ENCODE measurements at places on chromosomes 16 and 17. TPM values are rescaled to one million over a fixed set of nuclear protein-coding genes. Genes with fewer than 3 reads are reported as not detected.

CUEDC1 gene
- 12.5 TPM for total RNA-seq

HBA2 gene
- 1.6 TPM for total RNA-seq

GCGR gene
- not detected for total RNA-seq

MYH11 gene
- not detected for total RNA-seq

GAS7 gene
- total RNA-seq = 1.0 TPM

MILR1 gene
- 9.2 TPM for total RNA-seq

KRTAP16-1 gene
- not detected for total RNA-seq

KRTAP9-7 gene
- total RNA-seq = not detected

HOXB6 gene
- 78.8 TPM for total RNA-seq

ABCC12 gene
- not detected for total RNA-seq

AURKB gene
- 89.8 TPM for total RNA-seq

CCL18 gene
- total RNA-seq = not detected

PABPN1L gene
- not detected for total RNA-seq

SCNN1G gene
- total RNA-seq = not detected

RAB11FIP4 gene
- total RNA-seq = 0.34 TPM

PRAC2 gene
- not detected for total RNA-seq

TMEM100 gene
- 3.4 TPM for total RNA-seq

CMTM2 gene
- not detected for total RNA-seq

GOSR1 gene
- total RNA-seq = 28.5 TPM

KRTAP4-9 gene
- not detected for total RNA-seq

SLFN14 gene
- total RNA-seq = not detected

PYDC1 gene
- not detected for total RNA-seq

LHX1 gene
- not detected for total RNA-seq

RNF227 gene
- total RNA-seq = 1.0 TPM

CDRT15 gene
- total RNA-seq = not detected

CA7 gene
- total RNA-seq = not detected

ALKBH5 gene
- 79.7 TPM for total RNA-seq

C16orf54 gene
- not detected for total RNA-seq

CDR2L gene
- 15.8 TPM for total RNA-seq

All from bronchus fibroblast of lung (primary cell).